ENCODE measurements at places on chromosomes 1 and 21.
A peak's percentile ranks its signal among the peaks of the same experiment; 100 is the strongest.

GRCh38 chr21:36847189-36847588 is 119.3 kb downstream of the HLCS start:
- no peak for DNase-seq

DNA sequence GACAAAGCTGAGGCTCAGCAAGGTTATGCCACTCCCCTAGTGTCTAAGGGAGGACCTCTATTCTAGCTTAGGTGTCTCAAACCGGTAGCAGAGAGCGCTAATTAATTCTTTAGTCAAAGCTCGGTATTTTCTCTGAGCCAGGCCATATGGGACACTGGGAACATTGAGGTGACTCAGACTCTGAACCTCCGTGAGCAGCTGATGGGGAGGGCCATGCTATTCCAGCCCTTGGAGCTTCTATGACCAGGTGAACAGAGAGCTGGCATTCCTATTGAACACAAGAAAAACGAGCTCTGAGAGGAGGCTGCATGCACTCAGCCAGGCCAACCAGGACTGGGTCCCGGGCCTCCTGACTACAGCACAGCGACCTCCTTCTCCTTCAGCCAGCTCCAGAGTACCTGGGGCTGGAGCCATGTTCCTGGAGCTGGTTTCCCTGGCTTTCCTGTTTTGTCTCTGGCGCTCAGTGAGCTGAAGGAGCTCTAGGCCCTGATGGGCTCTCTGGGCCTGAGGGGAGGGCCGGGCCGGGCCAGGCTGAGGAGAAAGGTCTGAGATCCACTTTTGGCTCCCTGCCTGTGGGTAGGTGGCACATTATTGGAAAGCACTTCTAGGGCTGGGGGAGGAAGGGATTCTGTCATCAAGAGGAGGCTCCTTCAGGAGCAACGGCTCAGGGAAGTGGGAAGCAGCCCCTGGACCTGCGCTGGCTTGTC is 37.0 kb downstream of the SLC9A1 start:
- no peak for DNase-seq

- no peak for DNase-seq
These were observed 3.3 kb downstream of the CD46 start for GRCh38 chr1:207754974-207755700.

GRCh38 chr1:65036570-65037051 is 70.3 kb upstream of the JAK1 start:
- DNase-seq = no peak

- no peak for DNase-seq
These were observed 556 bp upstream of the RYR2 start for GRCh38 chr1:237041461-237041794.

DNA sequence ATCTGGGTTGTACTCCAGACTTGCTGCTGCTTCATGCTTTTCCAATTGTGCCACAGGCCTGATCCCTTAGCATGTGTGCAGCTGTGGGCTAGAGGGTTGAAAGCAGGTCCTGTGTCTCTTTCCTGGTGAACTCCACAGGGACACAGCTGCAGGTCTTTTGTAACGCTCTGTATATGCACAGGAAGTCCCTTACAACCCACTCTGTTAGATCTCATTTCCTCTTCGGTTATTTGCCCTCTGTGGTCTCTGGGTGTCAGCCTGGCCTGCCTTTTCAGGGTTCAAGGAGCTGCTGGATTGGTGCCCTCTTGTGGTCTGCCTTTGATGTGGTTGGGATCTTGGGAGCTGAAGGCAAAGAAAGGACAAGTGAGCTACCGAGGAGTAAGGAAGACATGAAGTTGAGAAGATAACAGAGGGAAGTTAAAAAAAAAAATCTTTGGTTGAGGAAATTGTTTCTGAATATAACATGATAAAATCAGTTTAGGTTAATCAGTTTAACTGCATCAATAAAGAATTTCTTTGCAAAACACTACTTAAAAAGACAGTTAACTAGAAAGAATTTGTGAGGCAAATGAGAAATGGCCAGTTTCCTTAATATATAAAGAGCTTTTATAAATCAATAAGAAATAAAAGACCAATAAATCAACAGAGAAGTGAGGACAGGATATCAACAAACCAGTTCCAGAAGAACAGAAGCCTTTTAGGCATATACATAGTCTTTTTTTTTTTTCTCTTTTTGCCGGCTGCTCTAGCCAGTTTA is 44.1 kb downstream of the UCK2 start:
- DNase-seq = peak; percentile 34
